ENCODE measurements at places on chromosomes 6 and 20.

- no peak for DNase-seq
Observed at GRCh38 chr6:112466373-112467151, 119.4 kb downstream of the RFPL4B start.

GRCh38 chr6:155112757-155113156, 117.6 kb downstream of the TIAM2 start:
- DNase-seq = no peak

DNA sequence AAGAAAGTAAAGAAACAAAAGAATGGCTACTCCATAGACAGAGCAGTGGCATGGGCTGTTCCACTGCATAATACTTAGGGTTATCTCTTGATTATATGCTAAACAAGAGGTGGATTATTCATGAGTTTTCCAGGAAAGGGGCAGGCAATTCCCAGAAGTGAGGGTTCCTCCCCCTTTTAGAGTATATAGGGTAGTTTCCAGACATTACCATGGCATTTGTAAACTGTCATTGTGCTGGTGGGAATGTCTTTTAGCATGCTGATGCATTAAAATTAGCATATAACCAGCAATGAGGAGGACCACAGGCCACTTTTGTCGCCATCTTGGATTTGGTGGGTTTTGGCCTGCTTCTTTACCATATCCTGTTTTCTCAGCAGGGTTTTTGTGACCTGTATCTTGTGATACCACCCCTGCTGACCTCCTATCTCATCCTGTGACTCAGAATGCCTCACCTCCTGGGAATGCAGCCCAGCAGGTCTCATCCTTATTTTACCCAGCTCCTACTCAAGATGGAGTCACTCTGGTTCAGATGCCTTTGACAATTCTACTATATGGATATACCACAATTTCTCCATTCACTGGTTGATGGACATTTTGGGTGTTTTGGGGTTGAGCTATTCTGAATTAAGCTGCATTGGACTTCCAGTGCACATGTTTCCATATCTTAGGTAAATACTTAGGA, 280.6 kb downstream of the FARS2 start:
- DNase-seq = no peak

GRCh38 chr6:28090917-28091586, 10.7 kb downstream of the ZNF165 start:
- DNase-seq = no peak

DNA sequence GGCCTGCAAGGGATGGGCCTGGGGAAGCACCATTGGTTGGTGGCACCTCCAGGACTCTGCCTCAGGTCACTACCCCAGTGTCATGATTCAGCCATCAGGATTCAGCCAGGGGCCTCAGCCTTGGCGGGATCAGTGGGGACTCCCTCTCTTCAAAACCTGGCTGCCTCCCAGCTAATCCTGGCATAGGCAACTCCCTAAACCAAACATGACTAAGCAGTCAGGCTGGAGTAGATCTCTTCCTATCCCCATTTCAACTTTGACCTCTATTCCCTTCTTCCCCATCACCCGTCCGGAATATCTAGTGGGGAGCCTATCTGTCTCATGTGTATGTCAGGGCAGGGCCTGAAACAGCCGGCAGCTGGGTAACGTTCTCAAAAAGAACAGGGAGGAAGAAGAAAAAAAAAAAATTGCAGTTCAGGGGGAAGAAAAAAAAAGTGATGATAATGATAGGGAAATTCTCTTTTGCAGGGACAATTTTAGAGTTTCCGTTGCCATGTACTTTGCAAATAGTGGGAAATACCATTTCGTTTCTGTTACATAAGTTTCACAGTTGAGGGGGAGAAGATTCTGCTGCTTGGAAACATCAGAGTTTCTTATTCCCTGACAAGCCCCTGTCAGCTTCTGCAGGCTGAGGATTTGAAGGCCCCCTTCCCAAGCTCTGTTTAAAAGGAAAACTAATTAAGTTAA, 4.1 kb upstream of the PREX1 start:
- no peak for DNase-seq

- no peak for DNase-seq
Observed at GRCh38 chr20:41524980-41525613, 93.1 kb downstream of the CHD6 start.

DNA sequence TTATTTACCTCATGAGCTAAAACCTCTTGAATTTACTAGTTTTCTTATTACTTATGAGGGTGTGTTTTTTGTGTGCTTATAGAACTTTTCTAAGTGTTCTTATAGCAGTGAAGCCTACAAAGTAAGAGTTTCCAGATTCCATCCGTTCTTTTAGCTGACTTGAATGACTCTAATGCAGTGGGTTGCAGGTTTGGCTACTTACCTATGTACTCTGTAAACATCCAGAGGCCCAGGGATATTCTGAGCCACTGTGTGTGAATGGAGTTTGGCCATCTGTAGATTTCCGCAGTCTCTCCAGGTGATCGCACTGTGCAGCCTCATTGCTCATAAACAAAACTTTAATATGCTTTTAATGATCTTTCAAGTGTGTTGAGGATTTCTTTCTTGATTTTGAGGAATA, 157.8 kb downstream of the MYO6 start:
- no peak for DNase-seq

DNA sequence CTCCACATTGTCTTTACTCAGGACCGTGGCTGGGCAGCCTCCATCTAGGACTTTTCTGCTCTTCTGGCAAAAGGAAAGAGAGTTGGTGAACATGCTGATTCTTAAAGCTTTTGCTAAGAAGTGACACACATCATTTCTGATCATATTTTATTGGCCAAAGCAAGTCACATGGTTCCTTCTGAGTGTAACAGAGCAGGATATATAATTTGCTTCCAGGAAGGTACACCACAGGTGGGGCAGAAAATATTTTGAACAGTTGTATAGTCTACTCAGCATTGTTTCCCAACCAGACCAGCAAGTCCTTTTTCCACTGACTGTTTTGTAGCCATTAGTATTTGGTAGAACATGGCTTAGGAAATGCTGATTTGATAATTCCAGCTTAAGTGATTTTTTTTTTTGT, 73.5 kb downstream of the AKAP7 start:
- no peak for DNase-seq

- DNase-seq = no peak
Observed at GRCh38 chr6:75551367-75551952, 50.2 kb upstream of the SENP6 start.

DNA sequence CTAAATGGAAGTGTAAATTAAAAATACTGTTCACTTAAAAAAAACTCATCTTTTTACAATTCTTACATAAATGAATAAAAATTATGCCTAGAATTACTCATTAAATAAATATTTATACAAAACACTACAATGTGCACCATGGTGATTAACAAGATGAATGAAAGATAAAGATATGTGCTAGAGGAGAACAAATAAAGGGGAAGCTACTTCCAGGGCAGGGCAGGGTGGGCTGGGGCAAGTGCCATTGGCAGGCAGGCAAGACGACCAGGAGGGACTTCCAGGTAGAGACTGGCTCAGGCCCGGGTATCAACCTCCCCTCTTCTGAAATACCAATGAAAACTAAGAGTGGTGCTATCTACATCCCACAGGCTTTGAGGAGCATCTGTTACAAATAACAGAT, 20.4 kb downstream of the PREP start:
- no peak for DNase-seq

DNA sequence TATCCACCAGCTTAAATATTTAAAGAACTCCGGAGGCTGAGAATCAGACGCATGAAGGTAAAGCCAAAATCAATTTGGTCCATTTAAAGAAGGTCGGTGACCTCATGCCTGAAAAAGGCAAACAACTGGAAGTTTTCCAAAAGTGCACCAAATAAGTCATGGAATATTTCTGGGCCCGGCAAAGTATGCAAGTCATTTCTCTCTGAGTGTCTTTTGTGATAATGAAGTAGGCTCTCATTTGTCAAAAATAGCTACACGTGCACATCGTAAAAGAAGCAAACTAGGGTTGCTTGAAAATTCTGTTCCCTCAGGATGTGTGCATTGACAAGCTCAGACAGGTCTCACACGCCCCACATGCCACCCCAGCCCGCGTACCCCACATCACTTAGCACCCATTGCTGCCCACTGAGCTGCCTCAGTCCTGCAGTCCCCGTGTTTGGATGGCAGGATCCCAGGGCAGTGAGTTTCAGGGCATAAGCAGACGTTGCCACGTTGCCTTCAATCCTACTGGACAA, 20.5 kb upstream of the PYGB start:
- no peak for DNase-seq

DNA sequence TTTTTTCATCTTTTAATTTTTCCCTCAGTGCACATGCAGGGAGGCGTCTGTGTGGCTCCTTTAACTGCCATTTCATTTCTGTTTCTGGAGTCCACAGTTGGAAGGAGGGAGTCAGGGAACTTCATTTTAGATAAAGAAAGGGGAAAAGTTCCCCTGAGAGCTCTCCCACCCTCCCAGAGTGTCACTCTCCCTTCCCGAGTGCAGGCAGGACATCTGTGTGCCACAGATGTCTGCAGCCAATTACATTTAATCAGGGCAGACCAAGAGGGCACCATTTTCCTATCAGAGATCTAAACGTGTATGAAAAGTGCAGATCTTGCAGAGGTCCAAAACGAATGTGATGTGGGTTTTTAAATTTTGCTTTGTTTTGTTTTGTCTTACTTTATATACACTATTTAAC, 96.6 kb downstream of the PXDC1 start:
- DNase-seq = no peak

DNA sequence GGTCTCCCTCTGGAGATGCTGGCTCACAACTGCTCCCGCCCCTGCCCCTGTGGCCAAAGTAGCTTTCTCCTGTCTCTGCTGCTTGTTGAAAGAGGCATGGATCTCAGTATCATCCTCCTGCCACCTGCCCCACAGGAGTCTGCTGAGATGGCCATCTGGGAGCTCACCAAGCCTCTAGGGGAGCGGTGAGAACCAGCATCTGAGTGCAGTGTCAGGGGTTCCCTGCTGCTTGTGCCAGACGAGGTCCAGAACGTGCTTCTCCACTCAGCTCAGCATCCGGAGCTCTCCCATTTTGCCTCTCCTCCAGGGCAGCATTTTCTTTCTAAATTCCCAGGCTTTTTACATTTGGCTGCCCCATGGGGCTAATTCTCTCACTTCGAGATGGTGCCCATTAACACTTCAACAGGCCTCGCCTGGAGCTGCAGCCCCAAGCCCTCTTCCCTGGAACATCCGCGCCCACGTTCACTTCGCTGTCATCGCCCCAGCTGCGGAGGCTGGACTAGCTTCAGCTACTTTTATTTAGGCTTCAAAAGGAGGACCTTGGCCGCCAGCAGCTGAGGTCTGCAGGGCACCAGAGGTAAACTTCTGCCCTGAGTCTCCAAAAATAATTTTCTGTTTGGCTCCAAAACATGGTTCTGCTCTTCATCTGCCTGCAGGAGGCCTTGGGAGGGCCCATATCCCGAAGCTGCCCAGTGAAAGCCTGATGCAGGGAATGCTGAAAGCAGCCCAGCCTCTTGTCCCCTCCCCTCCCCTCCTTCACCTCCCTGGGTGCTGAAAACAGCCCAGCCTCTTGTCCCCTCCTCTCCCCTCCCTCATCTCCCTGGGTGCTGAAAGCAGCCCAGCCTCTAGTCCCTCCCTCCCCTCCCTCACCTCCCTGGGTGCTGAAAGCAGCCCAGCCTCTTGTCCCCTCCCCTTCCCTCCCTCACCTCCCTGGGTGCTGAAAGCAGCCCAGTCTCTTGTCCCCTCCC, 25.2 kb upstream of the MLN start:
- DNase-seq = no peak

GRCh38 chr20:39674842-39675241, 712.7 kb downstream of the DHX35 start:
- DNase-seq = no peak

- DNase-seq = no peak
Observed at GRCh38 chr6:39610221-39610620, 115.0 kb downstream of the KIF6 start.

DNA sequence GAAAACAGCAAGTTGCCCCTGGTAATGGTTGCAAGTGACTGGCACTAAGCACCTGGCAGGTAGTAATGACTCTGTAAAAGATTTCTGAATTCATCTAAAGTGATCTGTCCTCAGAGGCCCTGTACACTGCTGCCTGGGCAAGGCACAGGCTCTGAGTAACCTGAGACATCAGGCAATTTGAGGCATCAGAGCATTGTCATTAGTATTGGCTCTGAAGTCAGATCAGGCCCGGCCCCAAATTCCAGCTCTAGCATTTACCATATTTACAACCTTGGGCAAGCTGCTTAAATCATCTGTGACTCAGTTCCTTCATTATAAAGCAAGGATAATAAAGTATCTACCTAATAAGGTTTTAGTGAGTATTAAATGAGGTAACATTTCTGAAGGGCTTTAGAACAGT, 17.3 kb upstream of the TENT5A start:
- no peak for DNase-seq

GRCh38 chr20:56429502-56429901, 17.4 kb downstream of the CASS4 start:
- peak; percentile 39 for DNase-seq

Data from stimulated activated CD8-positive, alpha-beta memory T cell treated with anti-CD3 and anti-CD28 coated beads, Interleukin-12 subunit alpha, Interleukin-12 subunit beta, amount 100 ng/mL, for 4 hours (primary cell).